Small intestine (tissue), 16 donors: ENCODE measurements at places on chromosomes 5 and 9. TPM values are rescaled to one million over a fixed set of nuclear protein-coding genes. Genes with fewer than 3 reads are reported as not detected.

- DNase-seq = no peak
Measured at GRCh38 chr5:38695021-38695958, 138.8 kb upstream of the LIFR start.

GRCh38 chr5:121833617-121834016, 18.1 kb upstream of the FTMT start:
- DNase-seq = no peak

DNA sequence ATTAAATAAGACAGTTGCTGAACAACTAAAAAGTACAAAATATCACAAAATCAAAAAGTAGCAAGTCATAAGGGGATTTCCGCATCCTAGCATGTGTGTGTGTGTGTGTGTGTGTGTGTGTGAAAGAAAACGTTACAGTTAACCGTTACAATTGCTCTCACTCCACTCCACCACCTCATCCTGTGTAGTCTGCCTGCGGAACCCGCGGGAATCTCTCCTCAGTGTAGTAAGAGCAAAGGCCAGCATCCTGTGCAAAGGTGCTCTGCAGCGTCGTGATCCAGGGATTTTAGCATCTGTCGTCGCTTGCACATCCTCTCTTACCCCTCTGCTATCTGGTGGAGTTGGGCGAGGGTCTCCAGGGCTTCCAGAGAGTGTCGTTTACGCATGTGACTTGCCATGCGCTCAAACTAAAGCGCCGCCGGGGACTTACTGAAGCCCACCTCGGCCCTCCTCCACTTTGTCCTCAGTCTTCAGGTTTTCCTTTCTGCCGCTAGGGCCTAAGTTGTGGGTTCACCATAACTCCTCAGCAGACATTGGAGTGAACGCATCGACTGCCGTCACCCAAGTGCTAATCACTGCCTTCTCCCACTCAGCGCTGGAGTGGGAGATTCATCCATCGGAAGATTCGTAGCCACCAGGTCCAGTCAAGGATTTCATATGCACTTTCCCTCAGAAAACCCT, 3.9 kb downstream of the CDKN2B start:
- DNase-seq = peak; percentile 30

- DNase-seq = no peak
Measured at GRCh38 chr9:120925535-120926396, 830 bp downstream of the TRAF1 start.

DNA sequence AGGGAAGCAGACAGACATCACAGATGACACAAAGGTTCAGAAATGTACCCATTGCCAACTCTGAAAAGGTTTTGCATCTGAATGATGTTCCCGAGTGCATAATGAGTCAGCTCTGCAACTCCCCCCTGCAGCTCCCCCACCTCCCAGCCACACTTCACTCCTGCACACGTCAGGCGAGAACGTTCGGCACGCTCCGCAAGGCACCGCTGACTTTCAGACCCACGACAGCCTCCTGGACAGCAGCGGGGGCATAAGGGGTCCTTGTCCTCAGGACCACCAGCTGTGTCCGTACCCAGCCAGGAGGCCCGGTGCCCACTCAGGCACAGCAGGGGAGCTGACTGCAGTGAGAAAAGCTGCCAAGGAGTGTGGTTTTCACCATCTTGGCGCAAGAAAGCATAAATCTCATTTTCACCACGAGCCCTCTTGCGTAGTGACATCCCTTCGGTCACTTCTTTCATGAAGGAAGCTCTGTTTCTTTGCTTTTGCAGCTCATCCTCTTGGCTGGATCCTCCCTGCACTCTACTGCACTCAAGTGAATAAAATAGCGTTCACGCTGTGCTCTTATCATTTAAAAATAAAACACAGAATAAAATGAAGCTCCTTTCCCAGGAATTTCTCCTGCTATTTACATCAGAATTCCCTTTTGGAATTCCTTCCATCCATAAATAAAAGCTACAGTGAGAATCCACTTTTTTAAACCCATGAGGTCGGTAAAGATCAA, 9.9 kb downstream of the GFPT2 start:
- no peak for DNase-seq

DNA sequence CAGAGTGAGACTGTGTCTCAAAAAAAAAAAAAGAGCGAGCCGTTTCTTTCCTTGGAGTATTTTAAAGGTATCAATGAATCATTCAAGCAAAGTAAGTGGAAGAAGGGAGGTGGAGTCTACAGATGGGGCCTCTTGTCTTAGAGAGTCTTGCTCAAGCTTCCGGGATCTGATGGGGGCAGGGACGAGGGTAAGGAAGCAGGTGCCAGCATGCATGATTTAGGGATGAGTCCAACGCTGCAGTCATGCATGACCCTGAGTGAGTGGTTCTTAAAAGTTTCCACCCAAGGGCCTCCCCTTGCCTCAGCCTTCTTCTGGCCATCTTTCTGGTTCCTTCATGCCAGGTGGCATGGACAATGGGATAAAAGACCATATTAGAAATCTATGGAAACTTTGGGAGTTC, 79.6 kb downstream of the MYO10 start:
- DNase-seq = no peak

DNA sequence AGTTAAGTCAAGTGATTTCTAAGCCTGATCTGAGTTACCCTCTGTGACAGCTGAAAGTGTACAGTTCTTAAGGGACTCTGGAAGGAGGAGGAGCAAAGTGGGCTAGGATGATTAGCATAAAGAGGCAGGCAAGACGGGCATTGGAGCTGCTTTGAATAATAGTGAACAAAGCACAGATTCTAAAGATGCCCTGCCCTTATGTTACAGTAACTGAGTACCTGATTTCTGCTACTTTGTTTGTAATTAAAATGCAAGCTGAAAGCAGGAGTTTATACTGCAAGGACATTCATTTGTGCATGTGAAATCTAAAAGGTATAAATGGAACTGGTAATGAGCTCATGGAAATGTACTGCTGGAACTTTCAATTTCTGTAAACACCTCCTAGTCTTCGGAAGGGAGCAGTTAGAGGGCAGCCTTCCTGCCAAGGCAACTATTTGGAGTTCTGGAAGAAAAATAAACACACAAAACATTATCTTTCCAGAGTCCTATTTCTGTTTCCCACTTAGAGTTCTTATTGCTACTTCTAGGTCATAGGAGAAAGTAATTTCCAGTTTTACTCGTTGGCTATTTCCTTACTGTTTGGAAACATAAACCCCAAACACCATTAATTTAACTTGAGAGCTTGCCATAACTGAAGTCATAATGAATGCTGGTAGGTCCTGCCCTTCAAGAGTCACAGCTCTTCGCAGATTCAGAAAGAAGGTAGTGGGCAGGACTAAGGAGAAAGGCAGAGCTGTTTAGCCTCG, at the start of gene RANBP3L:
TSS of gene RANBP3L (minus strand) at position 45 of the 746 bp plus-strand sequence. CDS start 486 bp downstream, outside the sequence.
- DNase-seq = peak; percentile 61

DNA sequence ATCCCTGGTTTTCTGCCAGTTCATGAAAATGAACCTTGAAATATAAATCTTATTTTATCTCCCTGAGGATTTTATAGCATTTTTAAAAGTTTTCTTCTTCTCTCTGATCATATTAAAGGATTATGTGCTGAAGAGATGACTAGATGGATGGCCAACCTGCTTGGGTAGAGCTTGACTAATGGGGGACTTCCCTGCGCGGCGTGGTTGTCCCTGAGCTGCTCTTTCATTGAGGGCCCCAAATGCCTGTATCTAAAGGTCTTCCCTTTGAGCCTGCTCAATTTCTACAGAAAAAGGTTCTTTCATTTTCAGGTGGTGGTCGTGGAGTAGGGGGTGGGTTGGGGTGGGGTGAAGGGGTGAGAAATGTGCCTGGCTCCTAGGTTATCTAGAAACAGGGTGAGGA, 20.5 kb upstream of the CDKN2AIPNL start:
- no peak for DNase-seq

GRCh38 chr5:42361315-42361688, 61.9 kb upstream of the GHR start:
- no peak for DNase-seq

The CDC25C gene
- 8.8 TPM for polyA plus RNA-seq

- DNase-seq = no peak
Measured at GRCh38 chr5:168329302-168329701, 37.9 kb downstream of the WWC1 start.

The ZNF454 gene
- 0.54 TPM for polyA plus RNA-seq

DNA sequence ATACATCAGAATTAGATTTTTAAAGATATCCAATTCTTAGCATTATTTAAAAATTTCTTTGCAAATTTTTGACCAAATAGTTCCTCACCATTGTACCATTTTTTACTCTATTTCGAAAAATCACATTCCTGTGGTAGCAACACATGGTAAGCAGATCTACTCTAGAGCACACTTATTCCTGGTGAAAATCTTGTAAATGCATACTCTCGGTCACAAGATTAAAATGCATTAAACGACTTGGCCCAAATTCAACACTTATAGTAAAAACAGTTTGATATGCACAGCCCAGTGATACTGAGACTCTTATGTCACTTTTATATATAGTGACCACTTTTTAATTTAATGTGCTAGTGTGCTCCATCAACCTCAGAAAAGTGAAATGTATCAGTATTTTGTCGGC, 208.8 kb upstream of the TARS1 start:
- no peak for DNase-seq

- no peak for DNase-seq
Measured at GRCh38 chr9:134618833-134619447, 22.7 kb upstream of the COL5A1 start.

- no peak for DNase-seq
Measured at GRCh38 chr5:168342151-168342825, 50.8 kb downstream of the WWC1 start.

DNA sequence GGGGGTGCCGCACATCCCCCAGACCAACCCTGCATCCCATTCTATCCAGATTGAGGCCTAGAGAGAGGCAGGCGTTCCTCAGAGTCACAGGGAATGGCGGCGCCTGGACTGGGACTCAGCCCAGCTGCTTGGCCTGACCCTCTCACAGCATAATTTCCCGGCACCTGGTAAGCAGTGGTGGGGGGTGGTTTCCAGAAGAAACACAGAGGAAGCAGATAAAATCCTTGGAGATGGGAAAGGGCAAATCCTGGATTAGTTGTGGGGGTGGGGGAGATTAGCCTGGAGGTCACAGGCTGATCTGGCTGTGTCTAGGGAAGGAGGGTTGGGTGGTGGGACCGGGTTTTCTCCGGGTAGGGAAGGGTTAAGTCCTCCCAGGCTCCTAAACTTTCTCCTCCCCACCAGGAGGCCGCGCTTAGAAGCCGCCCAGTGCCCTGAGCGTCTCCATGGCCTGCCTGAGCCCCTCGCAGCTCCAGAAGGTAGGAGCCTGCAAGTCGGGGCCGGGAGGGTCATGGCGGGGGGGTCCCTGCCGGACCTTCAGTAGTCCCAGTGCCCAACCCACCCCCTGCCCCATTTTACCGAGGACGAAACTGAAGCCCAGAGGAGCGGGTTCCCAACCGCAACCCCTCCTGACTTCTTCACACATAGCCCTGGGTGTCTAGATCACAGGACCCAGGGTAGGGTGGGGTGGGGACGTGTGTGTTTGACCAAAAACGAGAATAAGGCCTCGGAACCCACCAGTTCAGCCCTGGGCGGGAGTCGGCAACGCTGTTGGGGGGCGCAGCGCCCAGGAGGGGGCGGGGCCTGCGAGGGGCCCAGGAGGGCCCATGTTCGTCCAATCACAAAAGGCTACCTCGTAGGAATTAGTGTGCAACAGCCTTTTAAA, 1.3 kb downstream of the PHYHD1 start:
- peak; percentile 76 for DNase-seq

- DNase-seq = no peak
Measured at GRCh38 chr5:25160891-25161290, 516.1 kb upstream of the CDH10 start.

DNA sequence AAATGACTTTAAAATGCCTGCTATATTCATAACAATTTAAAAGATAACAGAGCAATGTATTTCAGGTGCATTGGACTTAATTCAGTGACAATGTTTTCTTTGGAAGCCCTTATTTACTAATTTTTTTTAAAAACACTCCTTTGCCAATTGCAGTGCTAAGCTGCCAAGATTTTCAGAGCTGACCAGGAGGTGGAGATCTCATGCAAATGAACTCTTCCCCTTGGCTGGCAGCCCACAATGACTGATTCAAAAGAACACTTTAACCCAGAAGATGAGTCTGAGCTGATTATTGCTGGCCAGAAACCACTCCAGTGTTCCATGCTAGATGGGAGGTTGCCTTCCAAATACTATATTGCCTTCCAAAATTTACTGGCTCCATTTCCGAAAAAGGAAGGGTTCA, 128.3 kb upstream of the CCNH start:
- DNase-seq = no peak

DNA sequence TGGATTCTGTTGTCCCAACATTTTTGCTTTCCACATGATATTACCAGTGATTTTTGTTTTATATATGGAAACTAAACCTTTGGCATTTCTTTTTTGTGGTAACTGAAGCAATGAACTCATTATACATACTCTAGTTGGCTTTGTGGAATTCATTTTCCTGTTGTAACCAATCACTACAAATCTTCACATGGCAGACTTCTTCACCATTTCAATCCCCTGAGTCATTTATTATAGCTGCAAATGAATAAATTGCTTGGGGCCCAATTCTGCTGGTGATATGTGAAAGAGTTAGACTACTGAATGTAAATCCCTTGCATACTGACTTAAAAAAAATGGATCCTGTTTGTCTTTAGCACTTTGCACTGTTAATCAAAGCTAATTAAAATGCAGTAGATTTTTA, 1709.6 kb upstream of the WWC1 start:
- DNase-seq = no peak

DNA sequence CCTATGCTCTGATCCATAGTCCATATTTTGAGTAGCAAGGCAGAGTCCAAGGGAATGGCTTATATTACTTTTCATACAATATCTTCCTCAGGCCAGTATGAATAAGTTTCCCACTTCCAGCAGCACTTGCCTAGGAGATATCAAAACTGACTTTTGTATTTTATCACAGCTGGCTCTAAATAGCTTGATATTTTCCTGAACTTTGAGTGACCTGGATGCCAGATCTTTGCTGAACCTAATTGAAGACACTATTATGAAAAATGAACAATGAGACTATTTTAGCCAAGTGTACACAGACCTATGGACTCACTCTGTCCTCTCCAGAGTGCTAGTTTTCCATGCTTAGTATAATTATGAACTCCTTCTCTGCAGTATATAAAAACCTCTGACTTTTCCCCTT, 475.6 kb upstream of the PTGER4 start:
- peak; percentile 54 for DNase-seq

The MEGF10 gene
- polyA plus RNA-seq = 0.31 TPM

DNA sequence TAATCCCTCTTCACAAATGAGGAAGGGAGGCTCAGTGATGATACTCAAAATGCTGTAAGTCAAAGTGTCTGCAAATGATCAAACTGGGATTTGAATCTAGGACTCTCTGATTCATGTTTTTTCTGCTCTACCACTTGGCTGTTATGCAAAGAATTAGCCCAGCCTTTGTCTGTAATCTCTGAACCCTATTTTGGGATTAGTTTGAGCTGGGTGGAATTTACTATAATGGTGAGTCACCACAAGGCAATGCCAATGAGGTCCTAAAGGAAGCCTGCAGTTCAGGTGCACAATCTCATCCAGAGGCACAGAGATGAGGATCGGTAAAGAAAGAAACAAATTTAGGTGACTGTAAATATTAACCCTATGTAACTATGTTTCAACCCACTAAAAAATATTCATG, 29.2 kb downstream of the RFK start:
- peak; percentile 73 for DNase-seq
